Endodermal cell (in vitro differentiated cells): ENCODE measurements at places on chromosomes 2 and 18. TPM values are rescaled to one million over a fixed set of nuclear protein-coding genes. Genes with fewer than 3 reads are reported as not detected.
A peak's percentile ranks its signal among the peaks of the same experiment; 100 is the strongest.

DNA sequence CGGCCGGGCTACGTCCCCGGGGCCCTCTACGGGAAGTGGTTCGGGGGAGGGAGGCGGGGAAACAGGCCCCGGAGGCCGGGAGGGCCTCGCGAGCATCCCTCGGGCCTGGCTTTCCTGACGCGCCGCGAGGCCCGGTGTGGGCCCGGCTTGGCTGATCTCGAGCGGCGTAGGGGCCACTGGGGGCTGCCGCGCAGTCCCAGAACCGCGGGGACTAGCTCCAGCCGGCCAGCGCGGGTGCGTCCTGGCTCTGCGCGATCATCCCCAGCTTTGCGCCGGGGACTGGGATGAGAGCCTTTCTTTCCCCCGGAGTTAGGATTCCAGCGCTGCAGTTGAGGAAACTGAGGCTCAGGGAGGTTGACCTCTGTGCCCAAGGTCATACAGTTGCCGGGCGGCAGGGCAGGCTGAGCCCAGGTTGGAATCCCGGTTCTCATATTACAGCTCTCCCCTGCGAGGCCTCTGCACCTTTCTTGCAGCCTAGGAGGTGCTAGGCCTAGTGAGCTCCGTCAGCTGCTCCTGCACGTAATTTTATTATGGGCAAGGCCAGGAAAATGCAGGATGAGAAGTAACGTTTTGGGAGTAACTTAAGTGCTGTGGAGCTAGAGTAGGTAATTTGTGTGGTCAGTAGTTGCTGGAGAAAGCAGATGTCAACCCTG, 501 bp downstream of the LPIN1 start:
- DNase-seq, result peak; percentile 81

Gene SRD5A2
- total RNA-seq, result 0.05 TPM in 1 of 2 replicates, not detected in the other

DNA sequence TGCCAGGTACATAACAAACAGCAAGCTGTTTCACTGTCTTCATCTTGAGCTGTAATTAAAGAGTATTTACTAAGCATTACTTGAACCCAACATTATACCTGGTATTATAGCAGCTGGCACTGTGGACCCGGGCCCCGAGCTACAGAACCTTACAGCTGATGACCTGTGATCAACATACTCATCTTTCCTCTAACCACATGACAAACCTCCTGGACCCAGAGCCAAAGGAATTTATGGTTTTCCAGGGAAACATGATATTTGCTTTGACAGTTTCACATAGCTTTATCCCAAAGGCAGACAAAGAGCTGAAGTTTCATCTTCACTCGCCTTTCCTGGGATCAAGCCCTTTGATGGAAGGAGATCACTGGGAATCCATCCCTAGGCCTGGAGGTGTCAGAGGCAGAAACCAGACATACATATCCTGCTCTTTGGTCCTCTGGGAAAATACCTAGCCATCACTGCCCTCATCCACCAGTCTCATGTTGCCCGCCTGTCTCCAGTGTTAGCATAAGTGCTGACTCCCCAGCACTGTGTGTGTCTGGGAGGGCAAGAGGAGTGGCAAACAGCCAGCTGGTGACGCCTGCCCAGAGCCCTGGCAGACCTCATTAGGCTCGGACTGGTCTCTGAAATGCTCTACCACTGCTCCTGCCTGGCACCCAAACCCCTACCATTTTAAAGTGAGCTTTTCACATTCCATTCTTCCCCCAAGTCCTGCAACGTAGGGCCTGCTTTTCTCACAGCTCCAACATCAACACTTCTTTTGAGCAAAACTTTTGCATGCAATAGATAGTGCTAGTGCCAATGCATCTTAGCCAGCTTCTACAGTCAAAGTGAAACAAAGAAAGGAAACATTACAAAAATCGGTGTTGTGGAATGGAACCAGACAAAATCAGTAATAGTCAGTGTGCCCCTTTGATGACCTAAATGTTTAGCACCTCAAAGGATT, 138.8 kb upstream of the CTAGE1 start:
- no peak for DNase-seq

Gene COL4A3
- total RNA-seq, result 1.4 to 2.0 TPM (median 1.7 TPM) in 3 replicates

DNA sequence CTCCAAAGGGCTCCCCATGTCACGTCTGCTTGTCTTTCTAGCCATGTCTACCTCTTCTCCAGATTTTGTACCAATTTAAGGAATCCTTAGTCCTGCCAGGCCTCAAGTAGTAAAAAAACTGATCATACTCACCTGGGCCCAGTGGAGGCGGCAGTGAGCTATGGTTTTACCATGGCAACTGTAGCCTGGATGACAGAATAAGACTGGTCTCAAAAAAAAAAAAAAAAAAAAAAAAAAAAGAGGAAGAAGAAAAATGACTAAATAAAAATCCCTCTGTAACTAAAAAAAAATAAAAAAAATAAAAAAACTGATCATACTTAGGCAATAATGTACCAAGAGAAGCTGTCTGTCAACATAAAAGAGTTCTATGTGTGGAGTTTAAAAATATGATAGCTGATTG, 221.6 kb downstream of the NR4A2 start:
- peak; percentile 88 for DNase-seq

DNA sequence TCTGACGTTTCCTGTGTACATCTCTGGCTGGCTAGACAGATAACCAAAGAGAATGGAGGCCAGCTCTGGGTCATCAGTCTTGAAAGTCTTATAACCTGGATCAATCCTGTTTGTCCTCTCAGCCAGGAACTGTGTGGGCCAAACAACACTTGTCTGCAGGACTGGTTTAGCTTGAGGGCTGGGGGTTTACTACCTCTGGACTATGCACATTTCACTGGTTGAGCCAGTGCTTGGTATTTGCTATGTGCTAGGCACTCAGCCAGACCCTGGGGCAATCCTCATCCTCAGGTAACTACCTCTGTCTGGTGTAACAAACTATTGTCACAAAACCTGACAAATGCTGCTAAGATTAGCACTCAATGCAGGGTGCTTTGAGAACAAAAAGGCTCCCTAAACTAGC, 169.7 kb downstream of the HAUS1 start:
- DNase-seq, result no peak

- DNase-seq, result no peak
Measured at GRCh38 chr2:85945586-85945985, 56.8 kb upstream of the ST3GAL5 start.

DNA sequence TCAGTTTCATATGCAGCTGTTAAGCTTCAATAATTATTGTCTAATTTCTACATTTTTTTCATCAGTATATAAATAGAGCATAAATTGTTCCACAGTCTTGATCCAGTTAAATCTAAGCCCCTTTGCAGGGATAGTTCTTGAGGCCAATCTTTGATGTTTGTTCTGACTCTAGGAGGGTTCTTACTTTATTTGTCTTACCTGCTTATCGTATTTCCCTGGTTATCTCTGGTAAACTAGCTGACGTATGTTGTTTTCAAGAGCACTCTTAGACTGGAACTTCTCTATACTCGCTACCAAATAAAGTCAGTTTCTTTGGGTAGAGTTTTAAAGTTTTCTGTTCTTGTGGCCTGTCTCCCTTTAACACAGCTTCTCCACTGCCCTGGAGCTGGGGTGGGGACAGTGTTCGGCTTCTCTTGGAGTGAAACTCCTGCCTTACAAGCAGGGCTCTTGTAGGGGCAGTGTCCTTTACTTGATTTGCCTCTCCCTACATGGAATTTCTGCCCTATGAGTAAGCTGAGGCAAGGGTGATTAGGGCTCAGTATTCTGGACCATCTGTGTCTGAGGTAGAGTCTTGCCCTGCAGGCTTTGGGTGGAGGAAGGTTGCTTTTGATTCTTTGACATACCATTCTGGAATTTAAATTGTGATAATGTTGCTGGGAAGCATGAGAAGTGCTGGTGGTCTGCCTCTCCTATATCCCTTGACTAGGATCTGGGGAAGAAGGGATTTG, 90.3 kb downstream of the PTPN4 start:
- DNase-seq, result no peak

Gene ANTXR1
- 50.6 and 54.5 TPM in 2 replicates for total RNA-seq

- DNase-seq, result no peak
Measured at GRCh38 chr2:218996937-218997336, 3.7 kb upstream of the CRYBA2 start.

Gene LCT
- 0.06 to 0.11 TPM in 2 of 3 replicates, not detected in the other for total RNA-seq

- no peak for DNase-seq
Measured at GRCh38 chr2:134021830-134022524, 231.9 kb upstream of the MGAT5 start.

GRCh38 chr2:171667041-171667440, 20.2 kb upstream of the DYNC1I2 start:
- no peak for DNase-seq

GRCh38 chr2:286774-287392, 1.0 kb downstream of the ALKAL2 start:
- peak; percentile 84 for DNase-seq

Gene B3GNT7
- total RNA-seq, result 32.3 and 33.2 TPM in 2 replicates
